Heart right ventricle (tissue), 16 donors: ENCODE measurements at places on chromosomes 16 and 17. TPM values are rescaled to one million over a fixed set of nuclear protein-coding genes. Genes with fewer than 3 reads are reported as not detected.

GRCh38 chr16:84548508-84548907 lies 44.0 kb upstream of the MEAK7 start:
- H3K36me3 ChIP-seq, result no peaks in the 10 kb centered on the region
- no peak overlapping the region for H3K4me3 ChIP-seq
- no peaks in the 10 kb centered on the region for H3K4me1 ChIP-seq
- peaks cover 12% of the 10 kb centered on the region for H3K27me3 ChIP-seq
- no peak overlapping the region for H3K27ac ChIP-seq
- no peak for DNase-seq

- H3K27ac ChIP-seq, result no peak overlapping the region
- no peak for DNase-seq
- no peaks in the 10 kb centered on the region for H3K27me3 ChIP-seq
- no peaks in the 10 kb centered on the region for H3K4me1 ChIP-seq
- no peak overlapping the region for H3K4me3 ChIP-seq
Measured at GRCh38 chr16:53805113-53805512, 101.2 kb downstream of the FTO start.

DNA sequence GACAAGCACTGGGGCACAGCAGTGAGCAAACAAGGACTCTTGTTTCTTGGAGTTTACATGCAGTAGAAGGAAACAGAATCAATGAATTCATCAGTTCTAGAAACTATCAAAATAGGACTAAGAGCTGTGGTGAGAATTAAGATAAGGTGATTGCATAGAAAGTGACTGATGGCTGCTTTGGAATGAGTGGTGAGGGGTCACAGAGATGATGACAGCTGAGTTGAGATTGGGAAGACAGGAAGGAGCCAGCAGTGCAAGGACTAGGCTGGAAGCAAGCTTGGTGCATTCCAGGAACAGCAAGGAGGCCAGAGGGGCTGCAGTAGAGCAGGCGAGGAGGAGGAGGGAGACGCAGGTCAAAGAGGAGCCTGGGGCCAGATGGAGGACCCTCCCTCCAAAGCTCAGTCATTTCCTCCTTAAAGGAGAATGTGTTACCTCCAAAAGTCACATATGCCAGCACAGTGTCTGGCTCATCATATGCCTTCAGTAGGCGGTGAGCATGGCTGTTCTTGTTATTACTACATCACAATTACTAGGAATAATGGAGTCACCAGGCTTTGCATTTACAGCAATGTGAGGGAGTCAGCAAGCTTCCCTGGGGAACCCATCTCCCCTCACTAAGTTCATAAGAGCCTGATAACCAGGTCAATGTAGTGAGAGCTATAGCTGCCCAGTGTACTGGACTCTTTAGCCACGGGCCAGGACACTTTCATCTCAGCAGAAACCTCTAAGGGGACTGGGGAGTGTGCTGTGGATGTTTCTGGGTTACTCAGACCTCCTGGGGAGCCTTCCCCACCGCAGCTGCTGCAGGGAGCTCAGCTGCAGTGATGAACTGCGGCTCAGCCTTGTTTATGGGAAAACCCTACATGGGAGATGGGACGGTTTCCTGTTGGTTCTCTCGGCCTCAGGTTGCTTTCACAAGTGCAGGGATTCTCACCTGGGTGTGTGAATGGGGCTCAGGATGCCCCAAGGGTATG lies 157.2 kb downstream of the SEC14L1 start:
- H3K36me3 ChIP-seq, result no peaks in the 10 kb centered on the region
- H3K27me3 ChIP-seq, result no peaks in the 10 kb centered on the region
- no peak overlapping the region for H3K4me3 ChIP-seq
- H3K27ac ChIP-seq, result no peak overlapping the region

- H3K4me1 ChIP-seq, result peaks cover 77% of the 10 kb centered on the region
- H3K27me3 ChIP-seq, result no peaks in the 10 kb centered on the region
- H3K4me3 ChIP-seq, result peak overlapping the region; percentile 67
- no peak for DNase-seq
- peaks cover 19% of the 10 kb centered on the region for H3K36me3 ChIP-seq
Measured at GRCh38 chr16:57801098-57801808, 1.0 kb downstream of the KIFC3 start.

GRCh38 chr16:89122322-89122851 lies 28.7 kb downstream of the ACSF3 start:
- H3K27ac ChIP-seq, result no peak overlapping the region
- no peaks in the 10 kb centered on the region for H3K27me3 ChIP-seq
- no peaks in the 10 kb centered on the region for H3K4me1 ChIP-seq
- DNase-seq, result no peak

DNA sequence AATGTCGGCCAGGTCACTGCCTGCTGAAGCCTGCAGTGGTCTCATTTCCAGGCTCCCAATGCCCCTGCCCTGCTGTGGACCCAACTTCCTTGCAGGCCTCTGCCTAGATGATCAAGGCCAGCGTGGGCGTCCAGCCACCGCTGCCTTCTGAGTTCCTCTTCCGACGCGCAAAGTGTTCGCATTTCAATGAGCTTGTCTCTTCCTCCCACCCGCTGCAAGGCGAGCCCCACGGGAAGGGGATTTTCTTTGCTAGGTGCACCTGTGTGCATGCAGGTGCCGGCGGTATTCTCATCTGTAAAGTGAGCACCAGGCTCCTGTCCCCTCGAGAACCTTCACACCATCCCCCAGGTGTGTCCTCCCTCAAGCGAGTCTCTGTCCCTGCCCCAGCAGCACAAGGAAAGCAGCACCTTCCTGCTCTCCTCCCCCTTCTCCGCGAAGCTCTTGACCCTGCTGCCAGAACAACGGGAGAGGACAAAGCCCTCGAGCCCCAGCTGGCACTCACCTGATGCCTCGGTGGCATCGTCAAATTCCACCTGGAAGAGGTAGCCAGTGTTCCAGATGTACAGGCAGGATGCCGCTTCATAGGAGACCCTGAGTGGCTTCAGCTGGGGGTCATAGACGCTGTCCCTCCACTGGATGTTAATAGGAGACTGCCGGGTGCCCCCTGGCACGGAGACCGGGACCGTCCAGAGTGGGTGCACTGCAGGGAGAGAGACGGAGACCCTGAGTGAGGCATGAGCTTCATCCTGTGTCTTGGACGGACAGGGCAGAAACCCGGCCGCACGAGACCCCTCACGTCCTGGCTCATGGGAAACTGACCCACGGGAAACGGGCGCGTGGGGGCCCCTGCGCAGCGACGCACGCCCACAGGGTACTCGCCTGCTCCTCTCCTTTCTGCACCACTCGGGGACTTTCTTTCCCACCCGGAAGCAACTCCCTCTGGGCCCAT lies 9.8 kb downstream of the CA5A start:
- no peak for DNase-seq
- H3K36me3 ChIP-seq, result no peaks in the 10 kb centered on the region
- peaks cover 13% of the 10 kb centered on the region for H3K27me3 ChIP-seq
- H3K4me1 ChIP-seq, result no peaks in the 10 kb centered on the region

DNA sequence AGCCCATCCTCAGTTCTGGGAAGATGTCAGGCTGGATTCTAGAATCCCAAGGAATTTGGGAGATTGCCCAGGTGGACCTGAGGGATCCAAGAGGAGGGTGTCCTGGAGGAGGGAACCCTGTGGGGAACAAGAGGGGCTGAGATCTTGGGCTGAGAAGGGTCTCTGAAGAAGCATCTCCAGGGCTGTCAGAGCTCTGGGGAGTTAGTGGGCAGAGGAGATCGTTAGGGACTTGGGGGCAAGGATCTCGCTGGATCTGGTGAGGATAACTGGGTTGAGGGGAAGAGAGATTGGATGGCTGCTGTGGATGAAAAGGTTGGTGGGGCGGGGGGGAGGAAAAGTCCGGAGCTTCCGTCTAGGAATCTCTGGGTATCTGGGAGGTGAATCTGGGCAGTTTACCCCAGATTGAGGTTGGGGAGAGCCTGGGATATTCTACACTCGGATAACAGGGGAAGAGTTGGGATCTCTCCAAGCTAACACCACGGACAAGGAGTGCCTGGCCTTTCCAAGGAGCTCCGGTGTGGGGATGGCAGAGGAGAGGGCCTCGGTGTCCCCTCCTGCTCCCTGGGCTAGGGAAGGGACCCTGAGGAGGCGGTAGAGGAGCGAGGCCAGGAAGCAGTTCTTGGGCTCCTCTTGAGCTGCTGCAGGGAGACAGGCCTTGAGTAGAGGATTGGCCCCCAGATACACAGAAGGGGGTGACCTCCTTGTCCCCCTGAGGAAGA lies 1.7 kb downstream of the FBXL19 start:
- DNase-seq, result no peak
- H3K27ac ChIP-seq, result peak overlapping the region; percentile 87
- no peaks in the 10 kb centered on the region for H3K36me3 ChIP-seq
- no peaks in the 10 kb centered on the region for H3K27me3 ChIP-seq
- no peak overlapping the region for H3K4me3 ChIP-seq

- DNase-seq, result no peak
- peak overlapping the region; percentile 71 for H3K27ac ChIP-seq
- no peaks in the 10 kb centered on the region for H3K36me3 ChIP-seq
- peaks cover 59% of the 10 kb centered on the region for H3K4me1 ChIP-seq
- H3K4me3 ChIP-seq, result peak overlapping the region; percentile 96
Measured at GRCh38 chr16:8961811-8962390, 1.8 kb downstream of the USP7 start.

DNA sequence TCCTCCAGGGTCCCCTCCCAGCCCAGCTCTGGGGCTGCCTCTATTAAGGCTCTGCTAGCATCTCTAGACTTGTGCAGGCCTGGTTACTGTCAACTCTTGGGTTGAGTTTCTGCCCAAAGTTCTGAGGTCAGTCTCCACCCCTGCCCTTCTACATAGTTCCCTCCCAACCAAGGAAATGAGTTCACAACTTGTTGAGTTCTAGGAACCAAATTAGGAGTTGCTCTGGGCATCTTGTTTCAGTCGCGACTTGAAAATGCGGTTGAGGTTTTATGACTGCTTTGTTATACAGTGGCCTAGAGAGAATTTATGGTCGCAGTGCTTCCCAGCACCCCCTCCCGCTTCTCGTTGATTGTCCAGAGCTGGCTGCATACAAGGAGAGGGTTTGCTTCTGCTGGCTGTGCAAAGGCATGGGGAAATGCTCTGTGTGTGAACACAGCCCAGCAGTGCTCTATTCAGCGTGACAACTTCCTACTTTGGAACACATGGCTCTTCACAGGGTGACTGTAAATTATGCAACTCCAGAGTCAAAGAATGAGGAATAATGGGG lies 20.2 kb downstream of the GNAO1 start:
- DNase-seq, result no peak
- H3K36me3 ChIP-seq, result no peaks in the 10 kb centered on the region
- H3K4me3 ChIP-seq, result no peak overlapping the region
- no peaks in the 10 kb centered on the region for H3K27me3 ChIP-seq
- H3K4me1 ChIP-seq, result peaks cover 11% of the 10 kb centered on the region

- H3K4me3 ChIP-seq, result peak overlapping the region; percentile 95
- peak overlapping the region; percentile 97 for H3K27ac ChIP-seq
- no peaks in the 10 kb centered on the region for H3K36me3 ChIP-seq
- H3K27me3 ChIP-seq, result no peaks in the 10 kb centered on the region
- DNase-seq, result peak; percentile 72
Measured at GRCh38 chr17:57085448-57086068, 512 bp downstream of the AKAP1 start.

- H3K36me3 ChIP-seq, result no peaks in the 10 kb centered on the region
- H3K27ac ChIP-seq, result no peak overlapping the region
- H3K27me3 ChIP-seq, result no peaks in the 10 kb centered on the region
- H3K4me1 ChIP-seq, result no peaks in the 10 kb centered on the region
Measured at GRCh38 chr17:9044772-9045463, 23.6 kb downstream of the NTN1 start.

GRCh38 chr16:6684076-6684673 lies 648.5 kb upstream of the RBFOX1 start:
- H3K4me3 ChIP-seq, result no peak overlapping the region
- no peak overlapping the region for H3K27ac ChIP-seq
- H3K36me3 ChIP-seq, result no peaks in the 10 kb centered on the region
- DNase-seq, result no peak

GRCh38 chr17:50956750-50957523 lies 90.8 kb upstream of the TOB1 start:
- DNase-seq, result peak; percentile 67
- H3K27me3 ChIP-seq, result no peaks in the 10 kb centered on the region
- H3K27ac ChIP-seq, result no peak overlapping the region
- no peak overlapping the region for H3K4me3 ChIP-seq
- H3K36me3 ChIP-seq, result peaks cover 36% of the 10 kb centered on the region

DNA sequence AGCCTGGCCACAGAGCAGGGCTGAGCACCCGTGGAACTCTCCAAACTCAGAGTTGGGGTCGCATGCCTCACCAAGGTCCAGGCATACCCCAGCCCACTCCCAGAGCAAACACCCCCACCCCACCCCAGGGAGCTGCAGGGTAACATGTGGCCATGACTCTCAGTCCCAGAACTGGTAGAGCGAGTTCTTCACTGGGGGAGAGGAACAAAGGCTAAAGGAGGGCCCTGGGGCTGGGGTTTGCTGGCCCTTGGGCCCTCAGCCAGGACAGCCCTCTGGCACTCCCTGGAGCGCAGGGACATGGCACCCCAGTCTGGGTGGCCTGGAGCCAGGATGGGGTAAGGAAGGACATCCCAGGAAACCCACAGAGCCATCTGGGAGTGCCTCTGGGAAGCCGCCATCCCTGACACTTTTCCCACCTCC lies 4.2 kb downstream of the HID1 start:
- no peaks in the 10 kb centered on the region for H3K27me3 ChIP-seq
- DNase-seq, result no peak
- no peak overlapping the region for H3K4me3 ChIP-seq
- peaks cover 23% of the 10 kb centered on the region for H3K4me1 ChIP-seq
- H3K36me3 ChIP-seq, result no peaks in the 10 kb centered on the region
- H3K27ac ChIP-seq, result no peak overlapping the region

DNA sequence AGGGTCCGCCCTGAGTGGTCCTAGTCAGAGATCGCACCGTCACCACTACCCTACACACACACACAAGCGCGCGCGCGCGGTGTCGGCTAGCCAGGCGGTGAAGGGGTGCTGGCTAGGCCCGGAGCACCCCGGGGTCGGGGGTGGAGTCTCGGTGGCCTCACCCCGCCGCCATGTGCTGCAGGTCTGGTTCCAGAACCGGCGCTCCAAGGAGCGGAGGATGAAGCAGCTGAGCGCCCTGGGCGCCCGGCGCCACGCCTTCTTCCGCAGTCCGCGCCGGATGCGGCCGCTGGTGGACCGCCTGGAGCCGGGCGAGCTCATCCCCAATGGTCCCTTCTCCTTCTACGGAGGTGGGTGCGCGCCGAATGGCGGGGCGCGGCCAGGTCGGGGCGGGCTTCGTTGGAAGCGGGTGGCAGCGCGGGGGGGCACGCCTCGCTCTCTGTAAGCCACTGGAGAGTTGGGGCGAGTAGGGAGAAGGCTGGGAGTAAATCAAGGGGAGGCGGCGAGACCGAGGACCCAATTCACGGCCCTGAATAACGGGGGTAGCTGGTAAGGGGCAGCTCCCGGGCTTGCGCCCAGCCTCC lies 4.8 kb downstream of the LHX1 start:
- no peak overlapping the region for H3K27ac ChIP-seq
- peaks cover 100% of the 10 kb centered on the region for H3K27me3 ChIP-seq
- DNase-seq, result no peak
- peaks cover 35% of the 10 kb centered on the region for H3K4me1 ChIP-seq

- no peak overlapping the region for H3K27ac ChIP-seq
- H3K4me1 ChIP-seq, result no peaks in the 10 kb centered on the region
- H3K27me3 ChIP-seq, result no peaks in the 10 kb centered on the region
- no peak overlapping the region for H3K4me3 ChIP-seq
Measured at GRCh38 chr16:6447021-6447790, 885.4 kb upstream of the RBFOX1 start.

The CXCL16 gene
- 5.7 TPM for total RNA-seq

The PRSS22 gene
- total RNA-seq, result not detected

The RAB40B gene
- total RNA-seq, result 16.9 TPM

The PLLP gene
- total RNA-seq, result 2.2 TPM

The RNF43 gene
- 3.5 TPM for total RNA-seq

The ACSM5 gene
- 12.4 TPM for total RNA-seq

The CRK gene
- total RNA-seq, result 35.0 TPM

The NPIPA3 gene
- total RNA-seq, result 3.4 TPM
